ENCODE measurements at places on chromosomes 12 and 14.

- no peak for DNase-seq
These were observed 6.0 kb downstream of the DCTN2 start for GRCh38 chr12:57541001-57541400.

DNA sequence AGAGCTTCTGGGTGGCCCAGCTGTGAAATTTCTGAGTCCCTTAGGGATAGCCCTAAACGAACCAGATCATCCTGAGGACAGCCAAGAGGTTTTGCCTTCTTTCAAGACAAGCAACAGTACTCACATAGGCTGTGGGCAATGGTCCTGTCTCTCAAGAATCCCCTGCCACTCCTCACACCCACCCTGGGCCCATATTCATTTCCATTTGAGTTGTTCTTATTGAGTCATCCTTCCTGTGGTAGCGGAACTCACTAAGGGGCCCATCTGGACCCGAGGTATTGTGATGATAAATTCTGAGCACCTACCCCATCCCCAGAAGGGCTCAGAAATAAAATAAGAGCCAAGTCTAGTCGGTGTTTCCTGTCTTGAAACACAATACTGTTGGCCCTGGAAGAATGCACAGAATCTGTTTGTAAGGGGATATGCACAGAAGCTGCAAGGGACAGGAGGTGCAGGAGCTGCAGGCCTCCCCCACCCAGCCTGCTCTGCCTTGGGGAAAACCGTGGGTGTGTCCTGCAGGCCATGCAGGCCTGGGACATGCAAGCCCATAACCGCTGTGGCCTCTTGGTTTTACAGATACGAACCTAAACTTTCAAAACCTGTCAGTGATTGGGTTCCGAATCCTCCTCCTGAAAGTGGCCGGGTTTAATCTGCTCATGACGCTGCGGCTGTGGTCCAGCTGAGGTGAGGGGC lies 38.9 kb downstream of the DAD1 start:
- DNase-seq = peak; percentile 79

GRCh38 chr14:106277503-106277902 lies 751.1 kb downstream of the TMEM121 start:
- DNase-seq = no peak

DNA sequence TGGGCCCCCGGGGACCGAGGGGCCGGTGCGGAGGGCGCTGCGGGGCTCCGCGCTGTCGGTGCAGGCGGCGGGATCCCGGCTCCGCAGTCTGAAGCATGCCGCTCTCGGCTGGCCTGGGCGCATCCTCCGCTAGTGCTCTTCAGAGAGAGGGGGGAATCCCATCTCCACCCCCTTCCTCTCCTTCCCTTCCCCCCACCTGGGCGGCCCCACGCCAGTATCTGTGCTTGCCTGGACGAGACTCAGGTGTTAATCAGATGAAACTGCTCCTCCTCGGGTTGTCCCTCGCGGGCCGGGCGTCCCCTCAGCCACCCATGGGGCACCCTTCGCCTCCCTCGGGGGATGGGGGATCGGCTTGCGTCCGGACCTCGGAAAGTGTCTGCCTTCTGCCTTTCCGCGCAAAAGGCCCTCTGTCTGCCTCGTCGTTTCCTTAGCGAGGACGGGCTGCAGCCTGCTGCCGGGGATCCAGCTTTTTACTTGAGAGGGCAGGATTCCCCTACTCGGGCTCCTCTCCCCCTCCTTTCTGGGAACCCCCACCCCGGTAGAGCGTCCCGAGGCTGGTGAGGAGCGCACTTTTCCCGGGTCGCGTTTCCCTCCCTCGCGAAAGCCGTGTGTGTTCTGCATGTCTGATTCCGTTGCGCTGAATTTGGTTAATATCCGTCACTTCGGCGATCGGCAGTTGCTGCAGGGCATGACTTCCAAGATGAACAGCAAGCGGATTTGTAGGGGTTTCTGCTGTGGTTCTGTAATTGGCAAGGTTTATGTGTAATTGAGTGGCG lies 1.1 kb downstream of the GPHN start:
- DNase-seq = peak; percentile 42

GRCh38 chr14:34138175-34138574 lies 187.3 kb upstream of the EGLN3 start:
- no peak for DNase-seq

DNA sequence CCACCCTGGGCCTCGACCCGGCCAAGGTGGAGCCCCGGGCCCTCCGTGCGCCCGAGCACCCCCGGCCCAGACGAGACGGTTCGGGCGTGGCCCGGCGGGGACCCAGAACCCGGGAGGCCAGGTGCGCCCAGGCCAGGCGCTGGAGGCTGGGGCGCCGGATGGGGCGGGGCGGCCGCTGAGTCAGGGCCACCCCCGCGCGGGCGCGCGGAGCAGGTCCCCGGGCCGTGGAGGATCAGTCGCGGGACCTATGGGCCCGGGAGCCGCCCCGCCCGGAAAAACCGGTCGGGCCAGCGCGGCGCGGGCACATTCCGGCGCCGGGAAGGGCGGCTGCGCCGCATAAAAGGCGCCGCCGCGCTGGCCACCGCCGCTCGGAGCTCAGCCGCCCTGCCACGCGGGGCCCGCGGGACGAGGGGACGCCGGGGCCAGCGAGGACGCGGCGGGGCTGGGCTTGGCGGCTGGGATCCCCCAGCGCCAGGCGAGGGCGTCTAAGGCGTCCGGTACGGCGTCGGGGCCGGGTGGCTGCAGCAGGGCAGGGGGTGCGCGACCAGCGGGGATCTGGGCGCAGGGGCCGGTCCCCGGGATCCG lies 21.5 kb upstream of the KIF26A start:
- DNase-seq = no peak
